GM12865 (cell line): ENCODE measurements at places on chromosomes 2 and 18.
A peak's percentile ranks its signal among the peaks of the same experiment; 100 is the strongest.

DNA sequence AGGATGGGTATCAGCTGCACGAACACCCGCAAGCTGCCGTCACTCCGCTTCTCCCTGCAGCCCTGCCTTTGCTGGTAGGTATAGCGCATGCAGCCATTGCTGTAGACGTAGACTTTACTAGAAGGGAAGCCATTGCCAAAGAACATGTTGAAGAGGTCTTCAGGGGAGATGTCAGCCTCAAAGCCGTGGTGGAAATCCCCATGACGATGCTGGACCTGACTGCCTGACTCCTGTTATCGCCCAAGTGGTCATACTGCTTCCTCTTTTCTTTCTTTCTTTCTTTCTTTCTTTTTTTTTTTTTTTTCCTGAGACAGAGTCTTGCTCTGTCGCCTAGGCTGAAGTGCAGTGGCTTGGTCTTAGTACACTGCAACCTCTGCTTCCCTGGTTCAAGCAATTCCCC is 68.7 kb upstream of the SPRED2 start:
- DNase-seq, result no peak

DNA sequence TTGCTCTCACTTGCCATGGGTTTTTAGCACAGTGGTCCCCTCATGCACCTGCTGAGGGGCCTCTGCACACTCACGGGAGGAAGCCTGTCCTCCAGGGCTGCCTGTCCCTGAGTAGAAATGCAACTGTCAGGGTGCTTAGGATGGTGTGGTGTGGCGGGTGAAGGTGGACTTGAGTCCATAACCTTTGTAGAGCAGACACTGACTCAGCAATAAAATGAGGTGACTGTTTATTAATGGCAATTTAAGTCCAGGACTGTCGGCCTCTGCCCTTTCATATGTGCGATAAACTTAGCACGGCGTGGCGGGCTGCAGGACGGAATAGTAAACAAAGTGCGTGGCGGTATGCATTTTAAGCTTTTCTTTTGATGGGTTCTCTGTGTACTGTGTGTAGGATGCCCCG is 188.2 kb downstream of the LDLRAD4 start:
- no peak for DNase-seq

- DNase-seq, result no peak
Measured at GRCh38 chr2:147515213-147515612, 329.6 kb upstream of the ACVR2A start.

DNA sequence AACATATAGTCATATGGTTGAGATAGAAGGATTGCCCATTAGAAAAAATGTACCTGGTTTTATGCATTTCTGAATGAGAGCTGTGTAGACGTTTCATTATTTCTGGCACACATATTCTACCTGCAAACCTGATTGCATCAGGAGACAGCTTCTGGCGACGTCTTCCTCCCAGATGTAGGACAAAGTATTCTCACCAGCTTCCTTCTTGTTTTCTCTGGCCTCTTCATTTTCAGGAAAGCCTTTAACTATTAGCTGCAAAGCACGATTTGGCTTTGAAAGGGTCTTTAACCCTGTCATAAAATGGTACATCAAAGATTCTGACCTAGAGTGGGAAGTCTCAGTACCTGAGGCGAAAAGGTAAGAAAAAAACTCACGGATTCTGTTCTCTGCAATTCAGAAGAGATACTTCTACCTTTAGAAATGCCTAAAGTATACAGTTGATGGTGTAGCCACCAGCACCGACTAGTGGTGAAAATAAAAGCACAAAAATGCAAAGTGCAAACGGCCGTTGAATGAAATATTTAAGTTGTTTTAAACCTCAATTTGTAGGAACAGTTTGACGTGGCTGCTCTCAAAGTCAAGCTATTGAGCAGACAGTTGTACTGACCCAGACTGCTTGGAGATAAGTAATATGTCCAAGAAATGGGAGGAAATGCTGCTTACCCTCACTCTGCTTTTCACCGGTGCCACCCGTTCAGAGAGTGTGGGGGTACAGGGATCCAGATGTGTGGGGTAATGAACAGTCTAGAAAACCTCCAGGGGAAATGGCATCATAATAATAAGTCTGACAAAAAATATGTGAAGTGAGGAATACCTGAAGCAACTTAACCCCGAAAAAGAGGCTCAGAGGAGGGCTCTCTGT is 20.2 kb downstream of the IL18RAP start:
- peak; percentile 62 for DNase-seq

- no peak for DNase-seq
Measured at GRCh38 chr2:64848945-64849344, 140.3 kb upstream of the SLC1A4 start.

DNA sequence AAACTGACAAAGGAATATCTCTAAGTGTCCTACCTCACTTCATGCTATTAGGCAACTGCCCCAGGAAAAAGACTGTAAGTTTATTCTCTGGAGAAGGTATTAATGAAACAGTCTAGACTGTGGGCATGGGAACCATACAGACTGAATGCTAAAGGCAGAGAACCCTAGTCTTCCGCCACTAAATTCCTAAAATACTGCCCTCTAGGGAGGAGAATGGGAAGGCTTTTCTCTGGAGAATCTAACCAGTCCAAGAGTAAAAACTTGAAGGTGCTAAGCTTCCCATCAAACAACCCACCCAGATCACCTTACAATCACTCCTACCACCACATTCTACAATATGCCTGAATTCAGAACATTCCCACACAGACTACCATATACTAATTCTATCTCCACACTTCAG is 3.4 kb downstream of the SRBD1 start:
- DNase-seq, result no peak

- DNase-seq, result no peak
Measured at GRCh38 chr2:156539086-156539860, 103.1 kb downstream of the GPD2 start.

GRCh38 chr2:209495855-209496585 is 72.2 kb downstream of the MAP2 start:
- no peak for DNase-seq

- no peak for DNase-seq
Measured at GRCh38 chr2:203565076-203565475, 30.0 kb upstream of the RAPH1 start.

GRCh38 chr2:40098786-40099470 is 319.9 kb upstream of the THUMPD2 start:
- DNase-seq, result no peak

- DNase-seq, result no peak
Measured at GRCh38 chr2:239249776-239250175, 151.0 kb downstream of the HDAC4 start.

- DNase-seq, result peak; percentile 59
Measured at GRCh38 chr2:36965751-36966369, 476 bp downstream of the STRN start.

GRCh38 chr18:10289951-10290637 is 164.3 kb upstream of the APCDD1 start:
- no peak for DNase-seq

DNA sequence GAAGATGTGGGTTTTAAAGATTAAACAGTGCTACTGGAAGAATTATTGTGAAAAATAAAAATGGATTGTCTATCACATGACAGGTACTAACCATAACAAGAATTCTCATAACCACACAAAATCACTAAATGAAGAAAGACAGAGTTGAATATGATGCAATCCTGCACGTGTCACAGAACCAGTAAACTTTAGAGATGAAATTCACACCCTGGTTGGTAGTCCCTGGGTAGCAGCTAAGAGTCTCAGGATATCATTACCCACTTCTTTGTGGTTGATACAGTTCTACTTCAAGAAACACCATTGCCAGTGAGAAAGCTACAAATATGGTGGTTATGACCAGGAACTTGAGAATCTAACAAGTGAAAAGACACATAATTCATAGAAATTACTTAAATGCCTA is 450.2 kb downstream of the ERBB4 start:
- DNase-seq, result peak; percentile 2

DNA sequence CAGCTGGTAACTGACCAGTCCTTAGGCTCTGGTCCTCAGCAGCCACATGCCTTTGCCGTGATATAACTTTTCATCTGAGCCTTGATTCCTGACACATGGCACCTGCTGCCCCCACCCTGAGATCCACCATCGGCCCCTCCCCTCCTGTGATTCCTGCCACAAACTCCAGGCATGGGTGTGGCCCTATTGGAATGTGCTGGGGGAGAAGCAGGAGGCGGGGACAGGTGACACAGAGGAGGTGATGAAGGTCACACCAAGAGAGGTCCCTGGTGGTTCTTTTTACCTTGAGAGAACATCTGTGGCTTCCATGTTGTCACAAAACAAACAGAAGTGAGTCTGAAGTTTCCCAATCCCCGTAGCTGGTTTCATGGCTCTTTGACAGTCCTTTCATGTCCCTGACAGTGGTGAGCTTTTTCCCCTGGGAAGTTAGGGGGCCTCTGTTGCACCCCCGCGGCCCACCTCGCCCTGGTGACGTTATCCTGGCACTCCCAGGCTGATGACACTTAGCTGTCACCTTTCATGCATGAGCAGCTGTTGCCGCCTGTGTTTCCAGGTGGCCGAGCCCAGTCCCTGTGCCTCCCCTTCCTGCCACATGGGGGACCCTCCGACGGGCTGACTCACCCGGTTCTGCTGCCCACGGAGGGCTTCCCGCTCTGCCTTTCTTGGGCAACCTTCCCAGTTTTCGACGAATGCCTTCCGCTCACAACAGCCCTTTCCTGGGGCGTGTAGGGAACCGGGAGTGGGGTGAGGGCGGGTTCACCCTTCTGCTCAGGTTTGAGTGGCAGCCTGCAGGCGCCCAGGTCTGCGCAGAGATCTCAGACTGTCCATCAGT is 66.3 kb upstream of the GLI2 start:
- DNase-seq, result no peak
